Effector CD8-positive, alpha-beta T cell (primary cell): ENCODE measurements at places on chromosomes 6 and 20.

- DNase-seq = no peak
These were observed 23.5 kb upstream of the PDE7B start for GRCh38 chr6:135828021-135828420.

- DNase-seq = no peak
These were observed 34.2 kb downstream of the FOXF2 start for GRCh38 chr6:1423578-1423977.

- no peak for DNase-seq
These were observed 8.6 kb downstream of the SNPH start for GRCh38 chr20:1274485-1275311.

- DNase-seq = no peak
These were observed 13.4 kb upstream of the HIVEP2 start for GRCh38 chr6:142958343-142958742.

GRCh38 chr6:35216851-35217811 is 3.4 kb downstream of the SCUBE3 start:
- DNase-seq = no peak

GRCh38 chr6:20483887-20484497 is 50.3 kb upstream of the CDKAL1 start:
- DNase-seq = no peak

DNA sequence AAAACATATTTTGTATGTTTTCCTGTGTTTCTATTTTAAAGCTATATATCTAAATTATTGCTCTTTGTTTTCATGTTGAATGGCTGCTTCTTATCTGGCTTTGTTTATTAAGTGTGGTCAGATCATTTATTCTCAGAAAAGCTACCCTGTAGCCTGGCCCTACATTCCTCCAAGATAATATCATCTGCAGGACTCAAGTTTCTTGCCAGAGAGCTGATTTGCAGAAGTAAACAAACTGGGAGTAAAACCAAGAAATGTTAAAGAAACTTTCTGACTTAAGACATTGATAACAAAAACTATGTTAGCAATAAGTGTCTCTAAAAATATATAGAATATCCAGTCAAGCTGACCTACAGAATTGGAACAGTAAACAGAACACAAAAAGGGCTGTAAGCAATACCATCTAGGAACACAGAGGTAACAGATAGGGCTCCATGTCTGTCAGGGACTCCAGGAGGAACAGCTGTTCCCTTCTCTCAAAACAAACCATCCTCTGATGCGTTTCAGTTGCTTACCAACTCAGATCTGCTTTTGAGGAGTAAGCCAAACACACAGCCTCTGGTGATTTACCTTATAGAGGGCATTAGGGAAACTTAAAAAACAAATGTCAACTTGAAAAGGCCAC is 17.5 kb upstream of the CEP85L start:
- no peak for DNase-seq
